ENCODE measurements at places on chromosomes 3 and 15.

DNA sequence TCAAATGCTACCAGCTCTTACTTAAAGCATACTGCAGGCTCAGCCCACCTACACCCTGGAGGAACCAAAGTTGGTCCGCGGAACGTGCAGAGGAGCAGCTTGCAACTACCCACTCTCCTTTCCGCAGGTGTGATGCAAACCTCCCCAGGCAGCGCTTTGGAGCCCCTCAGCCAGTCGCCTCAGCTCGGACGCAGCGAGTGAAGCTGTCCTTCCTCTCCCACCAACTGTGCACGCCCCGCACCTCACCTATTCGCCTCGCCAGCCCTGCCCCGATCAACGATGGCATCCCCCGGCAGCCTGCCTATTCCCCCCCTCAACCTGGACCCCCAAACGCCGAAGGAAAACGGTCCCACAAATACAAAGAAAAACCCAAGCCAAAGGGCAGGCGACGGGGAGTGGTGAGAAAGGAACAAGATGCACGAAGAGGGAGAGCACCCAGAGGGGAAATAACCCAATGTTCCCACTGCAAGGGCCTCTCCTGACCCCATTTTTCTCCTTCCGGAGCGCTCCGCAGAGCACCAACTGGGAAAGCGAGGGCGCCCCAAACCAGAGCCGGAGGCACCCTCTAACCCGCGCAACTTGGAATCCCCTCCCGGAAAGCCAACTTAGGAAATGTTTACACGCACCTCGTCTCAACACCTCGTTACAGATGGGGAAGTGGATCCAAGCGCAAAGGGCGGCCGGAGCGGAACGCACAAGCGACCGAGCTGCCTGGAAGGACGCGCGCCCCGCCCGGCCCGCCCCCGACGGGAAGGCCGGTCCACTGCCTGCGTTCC, 665 bp downstream of the GLB1 start:
- DNase-seq, result no peak

GRCh38 chr3:29307295-29307694, 26.4 kb downstream of the RBMS3 start:
- DNase-seq, result no peak

DNA sequence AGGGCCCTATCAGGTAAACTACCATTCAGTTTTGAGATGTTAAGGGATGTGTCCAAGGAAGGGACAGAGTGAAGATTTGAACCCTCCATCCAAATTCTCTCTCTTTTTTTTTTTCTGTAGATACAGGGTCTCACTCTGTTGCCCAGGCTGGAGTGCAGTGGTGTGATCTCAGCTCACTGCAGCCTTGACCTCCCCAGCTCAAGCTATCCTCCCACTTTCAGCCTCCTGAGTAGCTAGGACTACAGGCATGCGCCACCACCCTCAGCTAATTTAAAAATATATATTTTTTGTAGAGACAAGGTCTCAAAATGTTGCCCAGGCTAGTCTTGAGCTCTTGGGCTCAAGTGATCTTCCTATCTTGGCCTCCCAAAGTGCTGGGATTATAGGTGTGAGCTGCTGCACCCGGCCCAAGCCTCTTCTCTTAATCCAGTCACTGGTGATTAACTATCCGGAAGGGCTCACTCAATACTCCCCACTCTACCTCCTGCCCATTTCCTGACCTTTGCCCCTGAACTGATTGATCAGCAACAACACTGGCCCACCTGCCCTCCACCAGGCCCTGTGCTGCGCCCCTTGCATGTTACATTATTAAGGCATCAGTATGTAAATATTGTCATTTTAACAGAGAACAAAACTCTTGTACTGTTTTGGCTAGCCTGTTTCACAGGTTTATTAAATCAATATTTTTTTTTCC, 164.7 kb downstream of the CTNNB1 start:
- DNase-seq, result no peak

- peak; percentile 46 for DNase-seq
These were observed 59.4 kb downstream of the SLC6A6 start for GRCh38 chr3:14461748-14462324.

- DNase-seq, result no peak
These were observed 160.1 kb upstream of the PLAAT1 start for GRCh38 chr3:193080821-193081365.

DNA sequence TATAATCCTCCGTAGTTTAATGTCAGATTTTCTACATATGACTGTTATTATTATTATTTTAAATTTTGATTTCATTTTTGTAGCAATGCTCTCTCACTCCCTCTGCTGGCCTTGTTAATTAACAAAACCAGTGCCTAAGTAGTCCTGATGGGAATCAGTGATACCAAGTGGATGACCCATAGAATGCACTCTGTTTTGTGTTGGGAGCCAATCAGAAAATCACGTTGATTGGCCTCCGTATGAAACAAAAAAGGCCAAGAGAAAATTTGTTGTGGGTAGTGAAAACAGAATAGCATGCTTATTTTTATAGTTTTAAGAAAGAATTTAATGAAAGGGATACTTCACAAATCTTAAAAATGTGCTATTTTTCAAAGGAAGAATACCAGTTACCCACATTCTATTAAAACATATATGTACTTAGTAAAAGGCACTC, 34.4 kb upstream of the MEIS2 start:
- peak; percentile 29 for DNase-seq

- no peak for DNase-seq
These were observed 176.5 kb downstream of the RAP2B start for GRCh38 chr3:153338487-153338886.

GRCh38 chr15:70633103-70633831, 130.1 kb downstream of the UACA start:
- no peak for DNase-seq

GRCh38 chr3:127740136-127740915, 67.6 kb downstream of the ABTB1 start:
- DNase-seq, result no peak

GRCh38 chr15:47366884-47367283, 350.4 kb upstream of the SEMA6D start:
- DNase-seq, result no peak

DNA sequence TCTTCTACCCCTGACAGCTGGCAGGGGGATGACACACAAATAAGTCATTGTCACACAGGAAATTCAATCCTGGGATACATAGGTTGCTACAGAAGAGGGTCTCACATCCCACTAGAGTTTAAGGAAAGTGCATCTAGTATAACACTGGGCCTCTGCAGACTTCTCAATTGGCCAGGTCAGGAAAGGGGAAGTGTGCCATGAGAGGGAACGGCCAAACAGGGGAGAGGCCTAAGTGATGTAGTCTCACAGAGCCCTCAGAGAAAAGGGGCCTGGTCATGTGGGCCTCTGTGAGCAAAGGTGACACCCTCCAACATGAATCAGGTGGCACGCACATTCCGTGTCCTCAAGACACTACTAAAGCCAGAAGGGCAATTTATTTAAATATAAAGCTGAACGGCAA, 11.2 kb downstream of the ZXDC start:
- no peak for DNase-seq

- DNase-seq, result peak; percentile 63
These were observed 42.2 kb upstream of the PLCL2 start for GRCh38 chr3:16842272-16843270.

DNA sequence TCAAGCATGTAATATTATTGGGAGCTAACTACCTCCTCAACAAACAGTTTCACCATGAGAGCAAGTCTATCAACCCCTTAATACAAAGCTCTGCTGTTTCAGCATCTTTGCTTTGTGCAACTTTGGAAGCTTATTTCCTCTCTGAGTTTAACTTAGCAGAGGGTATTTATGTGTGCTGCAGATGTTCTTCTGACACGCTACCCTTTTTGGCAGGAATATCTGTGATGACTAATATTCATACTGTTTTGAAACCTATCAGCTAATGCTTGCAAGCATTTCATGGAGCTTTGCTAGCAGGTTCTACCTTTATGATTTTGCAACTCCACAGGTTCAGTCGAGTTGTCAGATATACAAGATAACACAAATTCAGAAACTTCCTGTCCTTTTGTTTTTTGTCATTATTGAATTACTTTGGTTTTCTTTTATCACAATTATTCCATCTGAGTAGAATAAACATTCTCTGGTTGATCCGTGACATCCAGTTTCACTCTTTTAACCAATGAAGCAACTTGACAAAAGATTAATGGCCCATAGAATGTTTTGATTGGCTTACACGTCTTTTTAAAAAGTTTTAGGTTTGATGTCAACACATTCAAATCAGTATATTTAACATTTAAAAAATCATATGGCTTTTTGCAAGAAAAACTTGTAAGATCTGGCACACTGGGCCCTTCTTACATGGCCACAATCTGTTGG, 1.7 kb upstream of the SLC9A9 start:
- no peak for DNase-seq

DNA sequence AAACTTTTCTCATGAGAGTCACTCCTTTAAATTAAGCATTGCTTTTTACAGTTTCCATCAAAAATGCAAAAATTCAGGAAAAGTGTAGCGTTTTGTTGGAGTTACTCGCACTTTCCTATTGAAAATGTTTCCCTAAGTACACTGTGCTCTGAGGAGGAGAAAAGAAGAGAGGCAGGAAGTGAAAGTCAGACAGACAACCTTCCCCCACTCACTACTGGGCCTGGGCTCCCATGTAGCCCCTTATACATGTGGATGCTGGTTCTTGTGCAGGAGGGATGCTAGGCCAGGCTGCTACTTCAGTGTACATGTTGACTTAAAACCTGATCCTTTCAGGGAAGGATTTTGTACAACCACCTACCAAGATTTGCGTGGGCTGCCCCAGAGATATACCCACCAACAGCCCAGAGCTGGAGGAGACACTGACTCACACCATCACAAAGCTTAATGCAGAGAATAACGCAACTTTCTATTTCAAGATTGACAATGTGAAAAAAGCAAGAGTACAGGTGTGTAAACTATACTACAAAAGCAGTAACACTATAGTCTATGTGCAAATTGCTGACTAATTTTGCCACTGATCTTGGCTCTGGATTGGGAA, 15.1 kb downstream of the KNG1 start:
- DNase-seq, result no peak

GRCh38 chr3:66615643-66616301, 115.0 kb upstream of the LRIG1 start:
- DNase-seq, result no peak

- DNase-seq, result no peak
These were observed 27.2 kb upstream of the TNIK start for GRCh38 chr3:171487382-171487781.

DNA sequence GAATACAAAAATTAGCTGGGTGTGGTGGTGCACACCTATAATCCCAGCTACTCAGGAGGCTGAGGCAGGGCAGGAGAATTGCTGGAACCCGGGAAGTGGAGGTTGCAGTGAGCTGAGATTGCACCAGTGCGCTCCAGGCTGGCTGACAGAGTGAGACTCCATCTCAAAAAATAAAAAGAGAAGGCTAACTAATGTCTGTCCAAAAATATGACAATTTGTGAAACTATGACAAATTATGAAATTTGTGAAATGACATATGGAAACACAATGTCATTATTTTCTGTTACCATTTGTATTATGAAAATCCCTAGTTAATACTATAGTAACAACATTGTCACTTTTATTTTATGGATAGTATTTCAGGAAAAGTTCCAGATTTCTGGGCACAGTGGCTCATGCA, 1306.3 kb upstream of the EPHA6 start:
- no peak for DNase-seq

- DNase-seq, result no peak
These were observed 130.2 kb downstream of the CHSY1 start for GRCh38 chr15:101121511-101122090.

- DNase-seq, result no peak
These were observed 45.8 kb upstream of the SEC13 start for GRCh38 chr3:10366651-10367101.

All from COR-L47 (cell line).